D721Med (cell line): ENCODE measurements at places on chromosomes 2 and 18.

DNA sequence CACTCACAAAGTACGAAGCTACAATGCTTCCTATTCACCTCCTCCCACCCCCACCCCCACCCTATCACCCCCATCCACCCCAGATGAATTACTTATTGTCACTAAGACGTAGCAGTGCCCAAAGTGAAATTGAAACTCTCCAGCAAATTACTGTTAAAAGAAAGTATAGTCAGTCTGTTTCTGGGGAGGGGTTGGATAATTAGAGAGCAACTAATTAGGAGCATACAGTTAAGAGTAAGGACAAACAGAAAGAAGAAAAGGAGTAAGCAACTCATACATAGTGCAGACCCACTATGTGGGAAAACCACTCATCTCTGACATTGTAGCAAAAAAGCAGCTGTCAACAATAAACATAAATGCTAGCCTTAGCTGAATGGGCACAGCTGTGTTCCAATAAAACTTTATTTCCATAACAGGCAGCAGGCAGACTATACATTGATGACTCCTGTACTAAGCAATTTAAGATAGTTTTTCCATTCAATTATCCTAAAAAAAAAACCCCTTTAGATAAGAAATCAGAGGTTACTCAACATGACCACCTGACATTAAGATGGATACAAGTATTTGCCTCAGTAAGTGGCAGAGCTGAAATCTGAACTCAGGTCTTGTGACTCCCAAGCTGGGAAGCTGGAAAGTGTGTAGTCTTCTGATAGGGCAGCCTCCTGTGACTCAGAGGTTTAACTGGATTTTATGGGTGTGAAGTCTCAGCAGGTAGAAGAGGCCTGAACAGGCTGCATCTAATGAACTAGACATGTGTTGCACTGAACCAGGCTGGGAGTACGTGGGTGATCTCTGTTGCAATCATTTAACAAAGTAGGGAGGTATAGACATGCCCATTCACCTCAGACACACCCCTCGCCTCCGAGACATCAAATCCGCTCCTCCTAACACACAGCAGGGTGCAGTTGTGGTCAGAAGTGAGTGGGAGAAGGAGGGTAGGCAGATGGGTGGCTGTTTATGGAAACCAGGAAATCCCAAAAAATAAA, 171.8 kb upstream of the KLF7 start:
- no peak for DNase-seq

DNA sequence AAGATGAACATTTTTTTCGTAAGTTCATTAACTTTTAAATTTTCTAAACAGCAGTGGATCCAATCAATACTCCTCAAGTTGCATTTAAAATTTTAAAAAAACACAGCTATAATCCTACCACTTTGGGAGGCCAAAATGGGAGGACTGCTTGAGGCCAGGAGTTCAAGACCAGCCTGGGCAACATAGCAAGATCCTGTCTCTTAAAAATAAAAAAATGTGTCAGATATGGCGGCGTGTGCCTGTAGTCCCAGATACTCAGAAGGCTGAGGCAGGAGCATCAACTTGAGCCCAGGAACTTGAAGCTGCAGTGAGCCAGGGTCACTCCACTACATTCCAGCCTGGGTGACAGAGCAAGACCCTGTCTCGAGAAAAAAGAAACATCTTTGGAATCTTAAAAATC, 59.8 kb upstream of the RNU4ATAC start:
- no peak for DNase-seq

GRCh38 chr2:71609958-71610357, 156.6 kb downstream of the DYSF start:
- DNase-seq = no peak

DNA sequence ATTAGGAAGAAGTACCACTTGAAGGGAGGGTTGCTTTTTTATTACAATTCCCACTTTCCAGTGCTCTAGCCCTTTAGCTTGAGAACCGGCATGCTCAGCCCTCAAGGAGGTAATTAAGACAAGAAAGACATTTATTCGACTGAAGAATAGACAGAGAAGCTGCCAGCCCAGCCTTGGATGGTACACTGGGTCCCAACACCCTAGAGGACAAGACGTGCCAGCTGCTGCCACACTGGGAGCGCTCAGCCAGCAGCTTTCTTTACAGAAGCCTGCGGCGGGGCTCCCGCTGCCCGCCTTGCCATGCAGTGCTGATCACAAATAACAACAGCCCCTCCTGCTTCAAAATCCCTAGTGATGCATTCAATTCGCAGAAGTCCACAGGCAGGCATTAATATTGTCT, 746.3 kb upstream of the RAB6C start:
- no peak for DNase-seq
